ENCODE measurements at places on chromosomes 16 and 17.

GRCh38 chr16:73000020-73000906 lies 47.7 kb downstream of the ZFHX3 start:
- DNase-seq, result no peak

- no peak for DNase-seq
Observed at GRCh38 chr16:22123759-22124490, 31.6 kb downstream of the VWA3A start.

GRCh38 chr16:58767581-58767980 lies 33.5 kb upstream of the GOT2 start:
- no peak for DNase-seq

GRCh38 chr17:63483038-63483437 lies 6.2 kb downstream of the ACE start:
- DNase-seq, result no peak

- no peak for DNase-seq
Observed at GRCh38 chr16:66300501-66300900, 66.0 kb upstream of the CDH5 start.

- no peak for DNase-seq
Observed at GRCh38 chr16:57725554-57725953, 10.0 kb upstream of the KATNB1 start.

- DNase-seq, result no peak
Observed at GRCh38 chr17:66595893-66596292, 239.0 kb upstream of the CACNG5 start.

DNA sequence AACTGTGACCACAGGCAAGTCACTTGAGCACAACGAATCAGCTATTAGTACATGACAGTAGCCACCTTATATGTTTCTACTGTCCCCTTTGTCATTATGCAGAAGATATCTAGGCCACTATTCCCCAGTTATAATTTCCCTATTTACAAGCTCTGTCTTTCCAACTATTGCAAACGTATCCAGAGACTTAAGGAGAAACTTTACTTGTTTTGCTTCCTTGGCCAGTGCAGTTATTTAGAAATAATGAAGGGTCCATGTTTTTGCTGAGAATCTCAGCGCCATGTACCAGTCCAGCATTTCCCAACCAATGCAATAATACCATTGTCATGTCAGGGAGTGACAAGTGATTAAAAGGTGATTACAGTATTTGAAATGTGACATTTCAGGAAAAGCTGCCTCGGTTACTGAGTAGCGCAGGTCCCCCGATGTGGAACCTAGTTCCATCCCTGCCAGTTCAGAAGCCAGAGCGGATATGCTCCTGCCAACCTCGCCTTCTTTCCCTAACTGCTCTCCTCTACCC lies 743 bp downstream of the ZNF624 start:
- DNase-seq, result no peak

DNA sequence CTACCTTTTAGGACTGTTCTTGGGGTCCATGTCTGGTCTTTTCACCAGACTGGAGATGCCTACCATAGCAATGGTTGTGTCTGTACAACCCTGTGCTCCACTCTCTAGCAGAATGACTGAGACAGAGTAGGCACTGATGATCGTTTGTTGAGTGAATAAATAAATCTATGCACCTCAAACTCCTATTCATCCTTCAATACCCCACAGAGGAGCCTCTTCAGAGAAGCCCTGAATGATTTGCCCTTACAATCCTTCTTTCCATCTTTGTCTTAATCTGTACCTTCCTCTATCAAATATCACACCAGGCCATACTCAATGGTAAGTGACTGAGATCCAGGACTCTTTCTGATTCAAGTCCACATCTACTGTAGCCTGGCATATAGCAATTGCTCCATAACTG lies 23.3 kb downstream of the PIMREG start:
- no peak for DNase-seq

GRCh38 chr17:38685491-38685890 lies 10.7 kb upstream of the EPOP start:
- DNase-seq, result no peak
